ENCODE measurements at places on chromosomes 1 and 21. TPM values are rescaled to one million over a fixed set of nuclear protein-coding genes. Genes with fewer than 3 reads are reported as not detected.

Gene CXADR
- 11.7 TPM for total RNA-seq

Gene TGFBR3
- total RNA-seq: not detected

Gene HES3
- not detected for total RNA-seq

Gene RGS18
- total RNA-seq: 0.11 TPM

Gene KMO
- total RNA-seq: under 0.01 TPM

Gene SPRR4
- total RNA-seq: not detected

Gene ZMPSTE24
- total RNA-seq: 36.5 TPM

Gene IRF6
- total RNA-seq: 91.2 TPM

Gene HP1BP3
- 96.5 TPM for total RNA-seq

Gene CLDN19
- not detected for total RNA-seq

Gene PCP4L1
- total RNA-seq: not detected

Gene CERS2
- total RNA-seq: 111 TPM

Gene PGBD5
- 0.11 TPM for total RNA-seq

Gene BNIPL
- total RNA-seq: 7.6 TPM

Gene CDCA8
- 34.4 TPM for total RNA-seq

Gene NLRP3
- 7.0 TPM for total RNA-seq

Gene LCE6A
- total RNA-seq: not detected

Gene HSPA6
- total RNA-seq: 0.27 TPM

Gene GPR153
- total RNA-seq: 21.8 TPM

Gene ANKRD34A
- total RNA-seq: 0.70 TPM

Gene CD52
- total RNA-seq: 0.55 TPM

Gene LRRC38
- total RNA-seq: not detected

Gene LCE1B
- total RNA-seq: 0.11 TPM

Gene TNFRSF14
- total RNA-seq: 15.1 TPM

Gene RHOC
- total RNA-seq: 639 TPM

Gene ATP1A2
- total RNA-seq: not detected

Gene RNU1-1
- total RNA-seq: under 0.01 TPM

Gene CRTC2
- total RNA-seq: 10.1 TPM

Gene FLG
- total RNA-seq: 0.08 TPM

Gene EFCAB14
- total RNA-seq: 50.1 TPM

Gene GFI1
- not detected for total RNA-seq

Gene SNX7
- total RNA-seq: 47.2 TPM

Gene AQP10
- total RNA-seq: 0.08 TPM

Gene ITLN1
- not detected for total RNA-seq

Gene SUSD4
- 0.47 TPM for total RNA-seq

Gene GPR3
- 1.0 TPM for total RNA-seq

Gene HSF2BP
- 2.6 TPM for total RNA-seq

Gene IER5
- total RNA-seq: 50.2 TPM

Gene IGSF8
- total RNA-seq: 41.4 TPM

Gene ATF3
- 1.6 TPM for total RNA-seq

Gene RGS4
- 0.04 TPM for total RNA-seq

Gene MCM3AP
- 47.0 TPM for total RNA-seq

Gene CELA2B
- total RNA-seq: not detected

Gene DNAH14
- total RNA-seq: 20.0 TPM

Gene NBPF4
- not detected for total RNA-seq

Gene LINGO4
- total RNA-seq: not detected

Gene TCHHL1
- 0.08 TPM for total RNA-seq

Gene PDPN
- 65.3 TPM for total RNA-seq

Gene KHDC4
- 19.1 TPM for total RNA-seq

Gene FCGR1A
- total RNA-seq: not detected

Gene STYXL2
- not detected for total RNA-seq

All from hair follicular keratinocyte (primary cell).